ENCODE measurements at places on chromosomes 2 and 18.

GRCh38 chr2:46202987-46203386 lies 94.2 kb upstream of the EPAS1 start:
- no peak for DNase-seq

- no peak for DNase-seq
These were observed 78.8 kb downstream of the C18orf54 start for GRCh38 chr18:54436501-54436900.

DNA sequence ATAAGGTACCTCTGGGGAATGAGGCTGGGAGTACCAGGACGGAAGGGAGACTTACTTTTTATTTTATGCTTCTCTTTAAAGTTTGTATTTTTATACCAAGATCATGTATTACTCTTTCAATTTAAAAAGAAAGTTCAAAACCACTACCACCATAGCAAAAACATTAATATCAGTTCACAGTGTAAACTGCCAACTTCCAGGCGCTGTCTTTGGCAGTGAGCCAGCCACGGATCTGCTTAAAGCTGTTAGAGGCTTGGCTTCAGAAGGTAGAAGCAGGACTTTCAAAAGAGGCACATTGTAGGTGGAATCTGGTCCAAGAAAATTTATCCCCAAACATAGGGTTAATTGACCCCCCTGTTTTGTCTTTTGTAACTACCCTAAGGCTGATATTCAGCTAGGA lies 74.8 kb downstream of the B3GNT2 start:
- no peak for DNase-seq

- DNase-seq = no peak
These were observed 126.6 kb upstream of the CREB1 start for GRCh38 chr2:207403141-207403540.

GRCh38 chr2:176001281-176001915 lies 669 bp downstream of the LNPK start:
- DNase-seq = peak; percentile 48

- DNase-seq = no peak
These were observed 70.3 kb upstream of the ZSWIM2 start for GRCh38 chr2:186919296-186919695.

DNA sequence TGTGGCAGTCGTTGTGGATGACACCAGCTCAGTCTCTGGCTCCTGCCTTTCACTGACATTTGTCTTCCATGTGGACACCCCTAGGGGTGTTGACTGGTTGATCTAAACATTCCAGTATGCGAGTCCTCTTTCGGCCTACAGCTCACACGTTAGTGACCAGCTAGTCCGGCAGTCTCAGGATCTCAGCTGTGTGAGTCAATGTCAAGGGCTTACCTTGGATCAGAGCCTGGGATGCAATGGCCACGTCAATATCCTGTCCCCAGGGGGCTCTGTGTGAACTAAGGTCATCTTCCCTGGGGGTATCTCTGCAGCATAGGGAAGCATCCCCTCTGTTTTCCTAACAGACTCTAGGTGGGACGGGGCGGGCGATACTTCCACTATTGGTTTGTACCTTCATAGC lies 35.1 kb upstream of the YWHAQ start:
- DNase-seq = no peak

- no peak for DNase-seq
These were observed 184.1 kb downstream of the HDAC4 start for GRCh38 chr2:239216614-239217273.

DNA sequence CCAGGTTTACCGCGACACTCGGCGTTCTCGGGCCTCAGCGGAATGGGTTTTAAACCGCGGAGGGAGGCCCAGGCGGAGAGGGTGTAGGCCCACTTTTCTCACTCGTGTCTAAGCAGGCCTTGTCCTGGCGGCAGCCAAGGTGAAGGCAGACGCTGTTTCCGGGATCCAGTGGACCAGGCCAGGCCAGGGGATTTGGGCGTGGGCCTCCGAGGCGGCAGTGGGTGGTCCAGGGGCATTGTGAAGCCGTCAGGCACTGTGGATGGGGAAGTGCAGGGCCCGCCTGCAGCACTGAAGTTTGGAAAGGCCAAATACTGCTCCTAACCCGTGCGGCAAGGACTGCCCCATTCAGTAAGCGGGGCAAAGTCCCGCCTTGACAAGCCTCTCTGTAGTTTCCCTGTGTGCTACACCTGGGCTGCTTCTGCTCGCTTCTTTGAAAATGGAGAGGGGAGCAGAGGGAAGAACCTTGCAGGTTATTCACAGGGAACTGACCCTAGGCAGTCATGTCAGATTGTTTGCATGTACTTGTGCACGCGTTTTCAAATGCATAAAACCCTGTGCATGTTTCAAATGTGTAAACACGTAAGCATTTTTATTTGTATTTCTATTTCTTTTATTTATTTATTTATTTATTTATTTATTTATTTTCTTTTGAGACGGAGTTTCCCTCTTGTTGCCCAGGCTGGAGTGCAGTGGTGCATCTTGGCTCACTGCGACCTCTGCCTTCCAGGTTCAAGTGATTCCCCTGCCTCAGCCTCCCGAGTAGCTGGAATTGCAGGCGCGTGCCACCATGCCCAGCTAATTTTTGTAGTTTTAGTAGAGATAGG lies 7.5 kb upstream of the DLX2 start:
- no peak for DNase-seq

GRCh38 chr18:49788327-49788898 lies 24.9 kb downstream of the ACAA2 start:
- DNase-seq = no peak

- no peak for DNase-seq
These were observed 5.7 kb downstream of the CCT7 start for GRCh38 chr2:73239776-73240175.

- DNase-seq = no peak
These were observed 47.0 kb downstream of the FAM117B start for GRCh38 chr2:202681688-202682205.

GRCh38 chr18:71021030-71021362 lies 732.2 kb downstream of the SOCS6 start:
- no peak for DNase-seq

DNA sequence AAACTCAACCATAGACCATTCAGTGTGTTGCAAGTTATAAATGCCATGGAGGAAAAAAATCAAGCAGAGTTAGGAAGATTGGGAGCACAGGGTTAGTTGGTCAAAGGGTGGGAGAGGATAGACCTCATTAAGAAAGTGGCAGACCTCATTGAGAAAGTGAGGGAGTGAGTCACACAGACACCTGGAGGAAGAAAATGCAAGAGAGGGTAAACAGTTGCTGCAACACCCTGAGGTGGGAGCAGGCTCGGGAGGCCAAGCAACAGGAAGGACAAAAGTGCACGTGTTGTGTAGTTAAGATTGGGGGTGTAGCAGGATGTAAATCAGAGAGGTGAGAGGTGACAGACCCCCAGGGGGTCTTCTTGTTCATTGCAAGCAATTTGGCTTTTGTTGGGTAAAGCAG lies 6.4 kb downstream of the IL1RL1 start:
- DNase-seq = no peak

- DNase-seq = no peak
These were observed 61.4 kb downstream of the LHCGR start for GRCh38 chr2:48694149-48694548.

All from activated CD8-positive, alpha-beta memory T cell treated with anti-CD3 and anti-CD28 coated beads, Interleukin-2, amount 50 U/mL, for 4 hours (primary cell).